NCI-H460 (cell line): ENCODE measurements at places on chromosomes 5 and 9. TPM values are rescaled to one million over a fixed set of nuclear protein-coding genes. Genes with fewer than 3 reads are reported as not detected.

The NKD2 gene
- total RNA-seq: 3.3 and 5.0 TPM in 2 replicates

The PHF24 gene
- not detected in 2 replicates for total RNA-seq

GRCh38 chr5:167773668-167774301, 517.7 kb upstream of the WWC1 start:
- DNase-seq: no peak

DNA sequence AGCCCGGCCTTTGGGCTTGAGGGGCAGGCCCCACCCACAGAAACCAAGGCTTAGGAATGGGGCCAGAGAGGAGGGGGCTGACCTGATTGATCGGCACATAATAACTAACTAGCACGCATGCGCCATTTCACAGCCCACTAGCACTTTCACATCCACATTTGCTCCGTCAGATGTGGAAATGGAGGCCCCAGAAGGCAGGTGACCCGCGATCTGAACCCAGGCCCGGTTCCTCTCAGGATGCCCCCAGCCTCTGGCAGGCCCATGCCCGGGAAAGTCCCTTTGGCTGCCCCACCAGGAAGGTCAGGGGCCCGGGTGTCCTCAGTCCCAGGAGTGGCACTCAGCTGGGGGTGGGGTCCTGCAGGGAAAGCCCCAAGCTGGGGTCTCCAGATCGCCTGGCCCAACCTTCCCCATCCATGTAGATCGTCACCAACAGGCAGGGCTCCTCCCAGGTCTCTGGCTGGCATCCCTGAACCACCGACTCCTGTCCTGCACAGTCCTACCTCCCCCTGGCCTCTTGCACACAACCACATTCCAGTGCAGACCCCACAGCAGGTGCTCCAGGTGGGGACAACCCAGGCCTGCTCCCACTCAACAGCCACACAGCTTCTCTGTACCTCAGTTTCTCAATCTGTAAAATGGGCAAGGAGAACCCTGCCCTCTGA, 46.7 kb downstream of the VAV2 start:
- no peak for DNase-seq

DNA sequence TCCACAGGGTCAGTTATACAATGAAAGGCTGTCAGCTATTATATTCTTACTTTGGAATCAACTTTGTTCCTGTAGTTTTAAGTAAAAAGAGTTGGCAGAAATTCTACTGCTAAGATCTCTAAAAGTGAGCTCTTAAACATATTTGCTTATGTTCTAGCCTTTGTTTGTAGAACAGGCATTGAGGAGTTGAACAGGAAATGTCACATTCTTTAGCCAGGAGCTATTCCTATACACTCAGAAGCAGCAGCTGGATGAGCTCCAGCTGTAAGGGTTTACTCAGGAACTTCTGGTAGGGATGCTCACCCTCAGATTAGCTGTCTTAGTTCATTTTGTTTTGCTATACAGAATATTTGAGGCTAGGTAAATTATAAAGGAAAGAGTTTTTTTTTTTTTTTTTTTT, 22.4 kb upstream of the SPINK14 start:
- no peak for DNase-seq

- DNase-seq: no peak
Observed at GRCh38 chr9:137188086-137188489, 272 bp downstream of the ANAPC2 start.

DNA sequence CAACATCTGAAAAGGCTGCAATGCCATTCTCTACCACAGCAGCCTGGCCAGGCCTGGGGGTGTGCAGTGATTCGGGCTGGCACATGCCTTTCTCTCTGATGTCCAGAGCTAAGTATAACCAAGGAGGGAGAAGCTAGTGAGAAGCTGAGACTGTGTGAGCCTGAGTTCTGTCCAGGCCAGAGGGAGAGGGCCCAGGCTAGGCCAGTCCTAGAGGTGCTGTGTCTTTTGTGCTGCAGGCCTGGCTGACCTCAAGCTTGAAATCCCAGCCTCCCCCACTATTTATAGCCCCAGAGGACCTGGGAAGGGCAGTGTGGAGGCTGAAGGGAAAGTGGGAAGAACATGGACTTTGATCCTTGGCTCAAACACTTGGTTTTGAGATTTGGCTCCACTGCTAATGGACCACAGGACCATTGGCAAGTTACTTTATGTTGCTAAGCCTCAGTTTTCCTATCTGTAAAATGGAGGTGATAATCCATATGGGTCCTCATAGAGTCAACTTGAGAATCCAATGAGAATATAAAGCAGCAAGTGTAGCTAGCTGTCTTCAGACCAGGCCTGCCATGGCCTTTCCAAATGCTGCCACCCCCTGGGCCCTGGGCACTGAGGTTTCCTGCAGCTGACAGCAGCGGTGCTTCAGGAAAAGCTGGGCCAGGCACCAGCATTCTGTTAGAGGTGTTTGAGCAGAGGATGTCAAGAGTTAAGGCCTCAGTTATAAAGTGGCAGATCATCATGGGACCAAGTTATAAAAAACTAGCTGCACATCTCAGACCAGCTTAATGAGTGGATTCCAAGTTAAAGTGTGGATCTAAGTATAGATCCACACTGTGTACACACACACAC, 21.1 kb downstream of the BNIP1 start:
- DNase-seq: no peak

DNA sequence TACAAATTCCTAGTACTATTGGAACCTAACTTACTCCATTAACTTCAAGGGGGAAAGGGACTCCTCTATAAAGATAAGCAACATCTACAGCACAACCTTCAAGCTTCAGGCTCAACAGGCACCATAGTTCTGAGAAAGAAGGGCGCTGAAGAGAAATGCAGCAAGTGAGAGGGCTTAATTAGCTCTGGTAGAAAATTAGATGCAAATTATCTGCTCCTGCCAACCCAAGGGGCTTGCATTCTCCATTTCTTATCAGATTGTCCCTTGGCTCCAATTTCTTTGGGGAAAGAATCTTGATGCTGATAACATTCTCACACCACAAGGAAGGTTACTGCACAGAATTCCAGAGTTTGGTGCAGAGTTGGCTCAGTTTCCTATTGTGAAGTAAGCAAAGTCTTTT, 214.6 kb downstream of the GABRG2 start:
- DNase-seq: no peak

- DNase-seq: no peak
Observed at GRCh38 chr5:94746731-94747124, 128.3 kb downstream of the SLF1 start.

GRCh38 chr5:54738118-54738972, 220.8 kb downstream of the SNX18 start:
- no peak for DNase-seq
